ENCODE measurements at places on chromosomes 13 and 19.

DNA sequence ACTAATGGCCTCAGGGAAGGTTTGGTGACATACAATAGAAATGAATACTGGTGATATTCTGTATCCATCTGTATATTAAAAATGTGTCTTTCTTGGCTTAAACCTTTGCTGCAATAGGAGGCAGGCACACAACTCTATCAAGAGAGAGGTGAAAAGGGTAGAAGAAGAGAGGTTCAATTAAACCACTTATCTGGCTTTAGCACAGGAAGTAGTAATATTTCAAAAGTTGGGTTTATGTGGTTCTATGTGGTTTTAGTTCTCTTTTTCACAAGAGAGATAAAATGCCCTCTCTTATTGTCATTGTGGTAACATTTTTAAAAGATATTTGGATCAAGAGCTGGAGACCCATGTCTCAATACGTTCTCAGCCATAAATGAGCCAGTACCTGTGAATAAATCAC is 146.2 kb upstream of the FNDC3A start:
- DNase-seq: peak; percentile 60

DNA sequence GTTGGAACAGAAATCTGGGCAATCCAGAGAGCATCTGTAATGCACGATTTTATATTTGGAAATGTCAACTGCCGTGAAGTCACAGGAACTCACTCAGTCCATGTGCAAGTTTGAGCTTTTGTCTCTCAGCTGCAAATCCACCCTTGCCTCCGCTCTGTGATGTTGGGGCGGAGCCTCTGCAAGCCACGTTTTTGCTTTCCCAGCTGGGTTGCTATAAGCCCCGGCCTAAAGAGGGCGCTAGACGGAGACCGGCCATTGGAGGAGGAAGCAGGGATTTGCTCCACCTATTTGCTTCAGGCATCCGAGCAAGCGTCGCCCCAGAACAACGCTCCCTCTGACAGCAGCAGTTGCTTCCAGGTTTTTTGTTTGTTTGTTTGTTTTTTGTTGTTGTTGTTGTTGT is 56.2 kb downstream of the TRPM4 start:
- DNase-seq: peak; percentile 21

DNA sequence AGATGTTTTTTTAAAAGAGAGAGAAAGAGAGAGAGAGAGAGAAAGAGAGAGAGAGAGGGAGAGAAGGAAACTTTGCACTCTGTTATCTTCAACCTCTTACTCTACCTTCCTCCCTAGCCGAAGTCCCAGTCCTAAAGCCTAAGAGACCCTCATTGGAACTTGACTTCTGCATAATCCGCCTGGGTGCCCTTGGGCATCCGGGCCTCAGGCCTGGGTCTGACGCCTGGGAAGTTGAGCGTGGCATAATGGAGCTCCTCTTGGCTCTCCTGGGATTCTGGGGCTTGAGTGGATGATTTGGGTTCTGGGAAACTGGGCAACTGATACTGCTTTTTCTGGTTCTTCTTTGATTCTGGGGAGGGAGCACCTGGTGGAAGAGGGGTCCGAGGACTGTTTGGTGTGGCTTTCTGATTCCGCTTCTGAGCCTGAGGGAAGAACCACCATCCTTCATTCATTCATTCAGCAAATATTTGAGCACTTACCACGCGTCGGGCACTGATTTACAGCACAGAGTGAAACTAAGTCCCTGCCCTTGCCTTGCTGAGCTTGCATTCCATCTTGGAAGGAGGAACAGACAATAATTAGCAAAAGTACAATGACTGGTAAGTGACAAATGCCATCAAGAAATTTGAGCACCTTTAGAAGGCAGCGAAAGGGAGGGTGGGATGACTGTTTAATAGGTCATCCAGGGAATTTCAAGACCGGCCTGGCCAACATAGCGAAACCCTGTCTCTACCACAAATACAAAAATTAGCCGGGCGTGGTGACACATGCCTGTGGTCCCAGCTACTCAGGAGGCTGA is 6.3 kb downstream of the SIGLEC10 start:
- DNase-seq: no peak

- DNase-seq: no peak
Observed at GRCh38 chr19:35165200-35166058, 10.9 kb downstream of the FXYD5 start.

DNA sequence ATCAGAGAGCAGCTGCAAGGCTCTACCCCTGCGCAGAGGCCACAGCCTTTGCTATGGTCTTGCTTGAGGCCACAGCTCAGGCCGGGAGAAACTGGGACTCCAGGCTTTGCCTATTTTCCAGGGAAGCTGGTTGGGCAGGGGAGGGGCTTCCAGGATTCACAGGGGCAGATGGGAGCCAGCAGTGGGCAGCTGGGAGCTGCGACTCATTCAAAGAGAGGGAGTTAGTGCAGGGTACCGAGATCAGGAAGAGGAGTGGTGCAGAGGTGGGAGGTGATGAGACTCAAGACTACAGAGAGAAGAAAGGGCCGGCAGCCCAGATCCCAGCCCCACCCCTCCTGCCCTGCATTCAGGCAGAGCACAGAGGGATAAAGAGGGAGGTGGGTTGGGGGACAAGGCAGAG is 12.1 kb downstream of the ADGRE5 start:
- DNase-seq: peak; percentile 0

- DNase-seq: peak; percentile 81
Observed at GRCh38 chr19:18915639-18916038, 3.5 kb downstream of the COPE start.

- no peak for DNase-seq
Observed at GRCh38 chr13:29756506-29756905, 93.9 kb downstream of the UBL3 start.

DNA sequence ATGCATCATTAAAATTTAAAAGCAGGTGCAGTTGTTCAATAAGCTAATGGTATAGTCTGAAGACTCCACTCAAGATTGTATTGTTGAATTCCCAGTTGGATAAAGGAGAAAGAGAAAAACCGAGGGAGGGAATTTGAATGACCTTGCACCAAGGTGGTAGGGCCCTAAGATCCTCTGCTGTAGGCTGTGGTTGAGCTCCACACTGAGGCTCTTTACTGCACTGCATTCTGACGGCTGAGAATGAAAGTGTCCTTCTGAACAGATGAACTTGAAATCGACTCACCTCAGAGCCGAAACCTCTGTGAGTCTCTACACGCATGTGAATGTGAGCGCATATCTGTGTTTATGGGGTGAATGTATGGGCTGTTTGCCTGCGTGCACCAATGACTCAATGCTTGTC is 388.9 kb upstream of the DACH1 start:
- peak; percentile 11 for DNase-seq

DNA sequence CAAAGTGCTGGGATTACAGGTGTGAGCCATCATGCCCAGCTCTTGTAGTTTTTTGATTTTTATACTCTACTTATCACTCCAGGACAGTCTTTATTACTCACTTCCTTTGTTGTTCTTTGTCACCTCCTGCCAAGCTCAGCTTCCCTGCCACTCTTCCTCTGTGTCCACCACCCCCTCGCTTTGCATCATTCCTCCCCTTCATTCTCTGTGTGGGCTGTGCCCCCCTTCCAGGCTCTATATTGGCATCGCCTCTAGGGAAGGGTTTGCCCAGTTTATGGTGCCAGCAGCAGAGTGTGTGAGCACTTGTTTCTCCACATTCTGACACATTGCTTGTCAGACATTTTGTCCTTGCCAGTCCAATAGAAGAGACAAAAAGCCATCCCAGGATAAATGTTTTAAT is 15.1 kb downstream of the ZNF302 start:
- no peak for DNase-seq

DNA sequence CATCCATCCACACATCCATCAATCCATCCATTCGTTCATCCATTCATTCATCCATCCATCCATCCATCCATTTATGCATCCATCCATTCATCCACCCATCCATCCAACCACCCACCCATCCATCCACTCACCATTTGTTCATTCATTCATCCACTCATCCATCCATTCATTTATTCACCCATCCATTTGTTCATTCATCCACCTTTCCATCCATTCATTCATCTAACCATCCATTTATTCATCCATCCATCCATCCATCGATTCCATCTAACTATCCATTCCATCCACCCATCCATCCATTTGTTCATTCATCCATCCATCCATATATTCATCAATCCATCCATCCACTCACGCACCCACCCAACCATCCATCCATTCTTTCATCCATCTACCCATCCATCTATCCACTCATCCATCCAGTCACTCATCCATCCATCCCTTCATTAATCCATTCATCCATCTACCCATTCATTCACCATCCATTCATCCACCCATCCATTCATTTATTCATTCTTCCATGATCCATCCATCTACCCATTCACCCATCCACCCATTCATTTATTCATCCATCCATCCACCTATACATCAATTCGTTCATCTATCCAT is 225.0 kb downstream of the TUBA3C start:
- DNase-seq: no peak

DNA sequence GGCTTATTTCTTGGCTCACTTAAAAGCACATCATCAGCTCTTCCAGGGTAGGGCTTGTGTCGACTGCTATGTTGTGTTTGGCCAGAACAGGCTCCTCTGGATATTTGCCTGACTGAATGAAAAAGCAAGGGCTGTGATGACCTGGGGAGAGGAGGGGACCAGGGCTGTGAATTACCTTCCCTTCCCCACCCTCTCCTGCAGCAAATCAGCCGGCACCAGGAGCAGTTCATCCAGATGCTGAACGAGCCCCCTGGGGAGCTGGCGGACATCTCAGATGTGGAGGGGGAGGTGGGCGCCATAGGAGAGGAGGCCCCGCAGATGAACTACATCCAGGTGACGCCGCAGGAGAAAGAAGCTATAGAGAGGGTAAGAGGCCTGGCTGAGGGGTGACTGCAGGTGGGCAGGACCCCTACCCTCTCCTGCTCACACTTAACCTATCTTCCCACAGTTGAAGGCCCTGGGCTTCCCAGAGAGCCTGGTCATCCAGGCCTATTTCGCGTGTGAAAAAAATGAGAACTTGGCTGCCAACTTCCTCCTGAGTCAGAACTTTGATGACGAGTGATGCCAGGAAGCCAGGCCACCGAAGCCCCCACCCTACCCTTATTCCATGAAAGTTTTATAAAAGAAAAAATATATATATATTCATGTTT is 4.4 kb downstream of the GADD45GIP1 start:
- no peak for DNase-seq

GRCh38 chr13:78160793-78161192 is 242.2 kb upstream of the EDNRB start:
- peak; percentile 56 for DNase-seq

DNA sequence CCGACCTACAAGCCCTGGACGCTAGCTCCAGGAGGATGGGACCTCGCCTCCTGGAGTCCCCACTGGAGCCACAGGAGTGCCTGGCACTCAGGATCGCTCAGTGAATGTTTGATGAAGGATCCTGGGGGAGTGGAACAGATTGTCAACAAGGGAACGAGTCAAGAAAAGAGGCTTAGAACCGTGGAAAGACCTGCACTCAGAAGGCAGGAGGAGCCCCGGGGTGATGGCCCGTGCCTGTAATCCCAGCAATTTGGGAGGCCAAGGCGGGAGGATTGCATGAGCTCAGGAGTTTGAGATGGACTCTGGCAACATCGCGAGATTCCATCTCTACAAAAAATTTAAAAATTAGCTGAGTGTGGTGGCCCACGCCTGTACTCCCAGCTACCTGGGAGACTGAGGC is 38.9 kb downstream of the ATP12A start:
- DNase-seq: no peak

- DNase-seq: no peak
Observed at GRCh38 chr13:42420304-42420703, 148.4 kb downstream of the AKAP11 start.

DNA sequence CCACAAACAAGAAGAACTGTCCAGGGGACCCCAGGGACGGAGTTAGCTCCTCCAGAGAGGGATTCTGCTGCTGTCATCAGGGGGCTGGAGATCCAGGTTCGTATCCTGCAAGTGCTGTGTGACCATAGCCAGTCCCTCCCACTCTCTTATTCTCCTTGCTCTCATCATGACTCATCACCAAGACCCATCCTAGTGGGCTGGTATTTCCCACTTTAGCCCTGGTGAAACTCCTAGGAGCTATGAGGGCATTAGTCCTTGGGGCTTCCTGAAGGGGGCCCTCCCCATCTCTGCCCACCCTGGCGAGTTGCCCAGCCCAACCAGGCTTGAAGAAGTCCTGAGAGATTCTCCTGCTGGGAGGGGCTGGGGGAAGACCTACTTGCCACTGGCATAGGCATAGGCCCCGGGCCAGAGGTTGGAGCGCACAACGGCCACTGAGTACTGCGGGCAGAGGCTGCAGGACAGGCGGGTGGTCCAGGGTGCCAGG is 7.5 kb upstream of the DMWD start:
- DNase-seq: no peak

Data from hematopoietic multipotent progenitor cell treated with erythropoietin and hydrocortisone succinate and interleukin-3 and kit ligand, for 6 days (in vitro differentiated cells).